ENCODE measurements at places on chromosomes 11 and 22.

DNA sequence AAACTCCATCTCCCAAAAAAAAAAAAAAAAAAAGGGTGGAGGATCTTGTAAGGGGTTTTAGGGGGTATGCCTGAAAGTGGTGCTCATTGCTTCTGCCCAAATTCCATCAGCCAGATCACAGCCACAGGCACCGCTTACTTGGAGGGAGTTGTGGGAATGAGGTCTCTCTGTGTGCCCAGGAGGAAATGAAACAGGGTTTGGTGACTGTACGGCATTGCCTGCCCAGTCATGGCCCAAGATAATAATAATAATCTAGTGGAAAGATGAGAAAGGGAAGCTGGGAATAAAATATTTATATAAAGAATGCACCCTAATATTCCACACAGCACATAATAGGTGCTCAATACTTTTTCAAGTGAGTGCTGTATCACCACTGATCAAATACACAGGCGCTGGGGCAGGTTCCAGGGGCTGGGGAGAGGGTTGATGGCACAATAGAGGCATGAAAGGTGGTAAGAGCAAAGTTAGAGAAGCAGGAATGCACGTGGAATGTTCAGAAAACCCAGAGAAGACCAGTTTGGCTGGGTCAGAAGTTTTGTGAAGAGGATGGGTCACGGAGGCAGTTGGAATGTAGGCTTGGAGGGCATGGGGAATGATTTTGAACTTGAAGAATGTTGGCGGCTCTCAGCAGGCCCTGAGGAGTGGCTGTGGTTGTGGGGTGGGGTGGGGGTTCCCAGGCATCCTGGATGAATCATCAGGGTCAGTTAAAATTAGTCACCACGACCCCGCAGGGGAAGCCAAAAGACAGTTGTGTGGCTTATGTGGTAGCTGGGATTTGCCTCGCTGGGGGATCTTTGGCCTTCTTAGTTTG, 12.5 kb upstream of the MB start:
- DNase-seq: no peak

DNA sequence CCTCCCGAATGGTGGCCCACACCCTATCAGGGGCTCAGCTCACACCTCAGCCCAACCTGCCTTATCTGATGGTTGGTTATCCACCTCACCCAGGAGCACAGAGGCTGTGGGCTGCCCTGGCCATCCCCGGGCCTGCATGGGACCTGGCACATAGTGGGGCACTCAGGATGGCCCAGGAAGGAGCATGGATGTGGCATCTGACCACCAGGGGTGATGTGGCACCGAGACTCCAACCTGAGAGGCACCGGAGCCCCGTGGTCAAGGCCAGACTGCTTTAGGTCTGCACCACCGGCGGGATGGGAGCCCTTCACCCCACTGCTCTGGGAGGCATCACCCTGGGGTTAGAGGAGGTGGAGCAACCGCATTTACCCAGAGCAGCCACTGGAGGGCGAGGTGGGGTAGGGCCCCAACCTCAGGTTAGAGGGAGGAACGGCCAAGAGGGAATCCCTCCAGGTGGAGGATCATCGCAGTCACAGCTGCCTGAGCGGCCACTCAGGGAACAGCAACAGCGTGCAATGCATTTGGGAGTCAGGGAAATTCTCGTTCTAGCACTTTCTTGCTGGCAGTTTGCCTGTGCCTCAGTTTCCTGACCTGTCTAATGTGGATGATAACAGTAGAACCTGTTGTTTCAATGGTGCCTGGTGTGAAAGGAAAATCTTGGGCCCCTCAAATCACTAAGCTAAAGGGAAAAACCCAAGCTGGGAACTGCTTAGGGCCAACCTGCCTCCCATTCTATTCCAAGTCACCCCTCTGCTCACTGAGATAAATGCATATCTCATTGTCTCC, 52.9 kb upstream of the CARS1 start:
- DNase-seq: peak; percentile 17

DNA sequence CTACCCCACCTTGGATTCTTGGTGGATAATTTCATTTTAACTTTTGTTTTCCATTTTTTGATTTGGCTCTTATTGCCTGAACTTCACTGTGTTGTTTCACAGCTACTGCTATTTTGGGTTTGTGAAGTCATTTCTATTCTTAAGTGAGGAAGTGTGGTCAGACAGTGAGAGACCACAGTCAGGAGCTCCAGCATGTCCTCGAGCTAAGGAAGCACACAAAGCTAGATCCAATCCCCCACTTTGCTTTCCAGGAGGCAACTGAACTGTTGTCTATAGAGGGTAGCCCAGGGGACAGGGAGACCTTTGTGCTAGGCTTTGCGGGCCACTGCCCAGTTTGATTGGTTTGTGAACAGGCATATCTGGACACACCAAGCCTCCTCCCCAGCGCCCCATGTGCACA, 251.8 kb upstream of the KIRREL3 start:
- no peak for DNase-seq

- no peak for DNase-seq
Measured at GRCh38 chr22:17733466-17733865, 40.8 kb downstream of the BID start.
